B cell (primary cell): ENCODE measurements at places on chromosomes 7 and 10.
A peak's percentile ranks its signal among the peaks of the same experiment; 100 is the strongest.

DNA sequence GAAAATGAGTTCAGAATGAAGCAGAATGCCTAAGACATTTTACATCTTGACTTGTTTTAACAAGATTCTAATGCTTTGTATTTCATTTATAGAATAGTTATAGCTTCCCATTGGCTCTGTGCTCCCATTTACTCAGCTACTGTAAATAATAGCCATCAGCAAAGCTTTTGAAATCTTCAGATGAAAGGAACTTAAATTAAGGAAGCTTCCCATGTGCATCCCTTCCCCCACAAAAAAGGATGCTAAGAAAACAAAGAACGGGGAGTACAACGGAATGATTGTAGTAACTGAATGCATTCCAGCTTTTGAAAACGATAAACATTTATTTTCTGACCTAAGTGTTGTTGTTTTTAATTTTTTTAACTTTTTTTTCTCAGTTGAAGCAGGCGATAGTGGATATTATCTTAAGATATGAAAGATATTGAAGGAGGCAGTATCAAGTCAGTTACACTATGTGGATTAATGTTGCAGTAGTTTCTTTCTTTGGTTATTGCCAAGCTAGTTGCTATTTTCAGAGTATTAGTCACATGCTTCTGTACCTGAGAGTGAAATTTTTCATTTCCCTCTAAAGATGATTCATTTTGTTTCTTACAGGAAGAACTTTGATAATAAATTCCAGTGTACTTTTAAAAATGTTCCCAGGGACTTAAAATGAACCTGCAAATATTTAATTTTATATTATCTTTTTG is 129.2 kb downstream of the KCND2 start:
- H3K36me3 ChIP-seq, result no peaks in the 10 kb centered on the region
- no peak for DNase-seq
- no peaks in the 10 kb centered on the region for H3K27me3 ChIP-seq
- H3K4me3 ChIP-seq, result no peak overlapping the region

DNA sequence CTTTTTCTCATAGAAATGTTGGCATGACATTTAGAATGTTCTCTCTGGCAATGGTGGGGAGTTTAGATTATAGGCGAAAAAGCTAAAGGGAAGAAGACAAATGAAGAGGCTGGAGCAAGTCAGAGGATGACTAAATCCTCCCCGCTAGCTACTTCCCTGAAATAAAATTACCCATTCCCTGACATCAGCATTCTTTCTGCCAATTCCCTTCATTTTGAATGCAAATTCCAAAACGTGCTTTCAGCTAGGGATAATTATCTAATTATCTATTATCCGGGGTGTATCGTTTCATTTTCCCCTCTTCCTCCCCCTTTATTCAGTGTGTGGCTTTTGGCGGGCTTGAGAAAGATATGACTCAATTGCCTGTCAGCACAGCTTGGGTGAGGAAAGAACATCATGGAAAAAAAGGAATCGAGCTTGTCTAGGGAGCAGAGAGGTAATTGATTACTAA is 672.3 kb downstream of the TNS3 start:
- H3K27ac ChIP-seq, result no peak overlapping the region
- DNase-seq, result no peak
- H3K4me3 ChIP-seq, result no peak overlapping the region
- no peaks in the 10 kb centered on the region for H3K4me1 ChIP-seq
- H3K36me3 ChIP-seq, result no peaks in the 10 kb centered on the region
- no peaks in the 10 kb centered on the region for H3K27me3 ChIP-seq

GRCh38 chr10:60809157-60809556 is 30.9 kb downstream of the CDK1 start:
- DNase-seq, result no peak
- no peak overlapping the region for H3K4me3 ChIP-seq
- H3K27me3 ChIP-seq, result no peaks in the 10 kb centered on the region
- no peaks in the 10 kb centered on the region for H3K4me1 ChIP-seq

DNA sequence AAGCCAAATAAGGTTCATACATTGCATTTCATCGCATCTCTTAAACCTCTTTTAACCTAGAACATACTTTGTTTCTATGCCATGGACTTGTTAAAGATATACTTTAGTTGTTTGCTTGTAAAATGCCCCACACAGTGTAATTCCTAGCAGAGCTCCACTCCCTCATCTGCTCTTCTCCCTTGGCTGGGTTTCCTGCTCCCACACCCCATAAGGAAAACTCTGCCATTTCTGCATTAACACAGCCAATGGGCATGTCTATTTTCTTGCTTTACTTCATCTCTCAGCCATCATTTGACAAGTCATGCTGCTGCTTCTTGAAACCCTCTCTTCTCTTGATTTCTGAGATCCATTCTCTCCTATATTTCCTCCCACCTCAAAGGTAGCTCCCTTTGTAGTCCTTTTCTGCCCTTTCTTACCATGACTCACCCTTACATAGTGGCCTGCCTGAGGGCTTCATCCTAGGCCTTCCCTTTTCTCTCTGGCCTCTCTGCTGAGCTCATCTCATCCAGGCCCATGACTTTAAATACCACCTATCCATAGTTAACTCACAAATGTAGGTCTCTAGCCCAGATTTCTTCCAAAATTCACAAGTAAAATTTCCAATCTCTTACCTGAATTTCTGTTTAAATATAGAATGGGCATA is 471.4 kb downstream of the ADRA2A start:
- no peak overlapping the region for H3K4me3 ChIP-seq
- DNase-seq, result no peak
- no peaks in the 10 kb centered on the region for H3K4me1 ChIP-seq
- H3K36me3 ChIP-seq, result no peaks in the 10 kb centered on the region

GRCh38 chr10:45602082-45602730 is 70.4 kb downstream of the ZFAND4 start:
- H3K27me3 ChIP-seq, result no peaks in the 10 kb centered on the region
- H3K36me3 ChIP-seq, result no peaks in the 10 kb centered on the region
- peaks cover 4% of the 10 kb centered on the region for H3K4me1 ChIP-seq
- no peak overlapping the region for H3K4me3 ChIP-seq

DNA sequence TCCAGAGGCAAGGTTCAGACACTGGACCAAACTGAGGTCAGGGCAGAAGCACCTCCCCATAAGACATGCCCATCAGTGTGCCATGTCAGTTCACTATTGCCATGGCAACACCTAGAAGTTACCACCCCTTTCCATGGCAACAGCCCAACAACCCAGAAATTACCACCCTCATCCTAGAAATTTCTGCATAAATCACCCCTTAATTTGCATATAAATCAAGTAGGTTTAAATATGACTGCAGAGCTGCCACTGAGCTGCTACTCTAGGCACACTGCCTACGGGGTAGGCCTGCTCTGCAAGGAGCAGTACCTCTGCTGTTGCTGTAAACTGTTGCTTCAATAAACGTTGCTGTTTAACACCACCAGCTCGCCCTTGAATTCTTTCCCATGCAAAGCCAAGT is 12.7 kb downstream of the STEAP2 start:
- no peaks in the 10 kb centered on the region for H3K36me3 ChIP-seq
- no peak overlapping the region for H3K4me3 ChIP-seq
- H3K27me3 ChIP-seq, result no peaks in the 10 kb centered on the region
- H3K27ac ChIP-seq, result no peak overlapping the region

GRCh38 chr10:68560186-68560942 is at the start of gene TET1:
Gene TET1, plus strand, starts transcription at chr10:68560337. Its CDS starts 12,002 bp downstream, at chr10:68572339.
- peak within 1 kb of the TSS; percentile 49 for H3K4me3 ChIP-seq
- peaks cover 32% of the 10 kb centered on the region for H3K4me1 ChIP-seq
- H3K36me3 ChIP-seq, result no peaks in the 10 kb centered on the region
- no peak within 1 kb of the TSS for H3K27ac ChIP-seq
- H3K27me3 ChIP-seq, result peaks cover 51% of the 10 kb centered on the region
- DNase-seq, result peak; percentile 35

GRCh38 chr10:97178074-97178473 is 7.7 kb downstream of the SLIT1 start:
- DNase-seq, result no peak
- no peaks in the 10 kb centered on the region for H3K4me1 ChIP-seq
- peaks cover 11% of the 10 kb centered on the region for H3K27me3 ChIP-seq
- no peak overlapping the region for H3K27ac ChIP-seq

GRCh38 chr10:24428410-24428782 is 219.5 kb downstream of the KIAA1217 start:
- no peak overlapping the region for H3K4me3 ChIP-seq
- no peaks in the 10 kb centered on the region for H3K36me3 ChIP-seq
- H3K27me3 ChIP-seq, result no peaks in the 10 kb centered on the region
- H3K27ac ChIP-seq, result no peak overlapping the region
- no peaks in the 10 kb centered on the region for H3K4me1 ChIP-seq
- DNase-seq, result no peak
